ENCODE measurements at places on chromosomes 3 and 15. TPM values are rescaled to one million over a fixed set of nuclear protein-coding genes. Genes with fewer than 3 reads are reported as not detected.

Gene ZDHHC19
- total RNA-seq = not detected

Gene PRR20G
- total RNA-seq = not detected

Gene LRTM1
- total RNA-seq = not detected

Gene GHSR
- total RNA-seq = not detected

Gene SPINT1
- not detected for total RNA-seq

Gene TEX264
- 35.9 TPM for total RNA-seq

Gene ZNF860
- not detected for total RNA-seq

Gene CPN2
- not detected for total RNA-seq

Gene SNUPN
- 42.5 TPM for total RNA-seq

Gene CCK
- not detected for total RNA-seq

Gene LSMEM2
- total RNA-seq = not detected

Gene GOLGA8G
- total RNA-seq = not detected

Gene TCAIM
- total RNA-seq = 15.2 TPM

Gene KY
- total RNA-seq = not detected

Gene SPRED1
- total RNA-seq = 28.1 TPM

Gene PARP16
- total RNA-seq = 10.2 TPM

Gene SYNPR
- not detected for total RNA-seq

Gene AGBL1
- not detected for total RNA-seq

Gene CFAP91
- 0.47 TPM for total RNA-seq

Gene PEX5L
- total RNA-seq = not detected

Gene MST1R
- 1.1 TPM for total RNA-seq

Gene LRRC3B
- not detected for total RNA-seq

Gene CCR3
- not detected for total RNA-seq

Gene CCDC54
- not detected for total RNA-seq

Gene CADPS
- total RNA-seq = 0.07 TPM

Gene CDHR4
- total RNA-seq = 0.10 TPM

Gene TRH
- total RNA-seq = not detected

Gene CLDN18
- not detected for total RNA-seq

Gene LSAMP
- 0.16 TPM for total RNA-seq

Gene ARL13B
- 6.6 TPM for total RNA-seq

Gene TEX9
- total RNA-seq = not detected

Gene CPNE4
- not detected for total RNA-seq

Gene EHD4
- total RNA-seq = 10.7 TPM

Gene OR5K2
- not detected for total RNA-seq

Gene CCDC13
- total RNA-seq = 0.59 TPM

Gene CEMIP
- 5.4 TPM for total RNA-seq

Gene MYO5C
- not detected for total RNA-seq

Gene SH2D7
- total RNA-seq = not detected

Gene PP2D1
- total RNA-seq = not detected

Gene TERB2
- total RNA-seq = not detected

Gene SLITRK3
- not detected for total RNA-seq

Gene ITIH1
- not detected for total RNA-seq

Gene AGTR1
- total RNA-seq = not detected

Gene FYTTD1
- 77.8 TPM for total RNA-seq

Gene DET1
- 4.0 TPM for total RNA-seq

Gene FOXB1
- not detected for total RNA-seq

Gene CAPN3
- not detected for total RNA-seq

Gene IQCH
- 2.2 TPM for total RNA-seq
